ENCODE measurements at places on chromosomes 2 and 18. TPM values are rescaled to one million over a fixed set of nuclear protein-coding genes. Genes with fewer than 3 reads are reported as not detected.

Gene FAM124B
- 0.60 TPM for total RNA-seq

Gene APCDD1
- total RNA-seq = not detected

Gene RNF149
- total RNA-seq = 71.6 TPM

Gene EFEMP1
- total RNA-seq = 86.3 TPM

Gene CLEC4F
- not detected for total RNA-seq

Gene CASP8
- 42.4 TPM for total RNA-seq

Gene XDH
- total RNA-seq = 5.7 TPM

Gene RNF125
- total RNA-seq = 0.15 TPM

Gene SGPP2
- total RNA-seq = 0.57 TPM

Gene CYBRD1
- total RNA-seq = 132 TPM

Gene NAT8
- total RNA-seq = not detected

Gene ANKRD39
- total RNA-seq = 19.0 TPM

Gene DSG1
- not detected for total RNA-seq

Gene CD207
- not detected for total RNA-seq

Gene LBX2
- total RNA-seq = 0.76 TPM

Gene PLB1
- total RNA-seq = 1.7 TPM

Gene LYPD1
- total RNA-seq = 10.3 TPM

Gene G6PC2
- total RNA-seq = not detected

Gene ZNF521
- not detected for total RNA-seq

Gene ITGA4
- 0.15 TPM for total RNA-seq

Gene NCKAP5
- not detected for total RNA-seq

Gene TEKT4
- total RNA-seq = 0.15 TPM

Gene CNTNAP5
- not detected for total RNA-seq

Gene CYTIP
- not detected for total RNA-seq

Gene PPP1R1C
- 27.5 TPM for total RNA-seq

Gene ITGB6
- total RNA-seq = 24.3 TPM

Gene LONRF2
- not detected for total RNA-seq

Gene TEX51
- not detected for total RNA-seq

Gene STRN
- 37.6 TPM for total RNA-seq

Gene VWA3B
- not detected for total RNA-seq

Gene LIPG
- total RNA-seq = 30.9 TPM

Gene ABCG8
- not detected for total RNA-seq

Gene RTKN
- 63.4 TPM for total RNA-seq

Gene MAP3K19
- not detected for total RNA-seq

Gene ZAP70
- not detected for total RNA-seq

Gene ATG4B
- total RNA-seq = 162 TPM

Gene AQP12A
- not detected for total RNA-seq

Measured in PC-9 (cell line).